WTC11 (cell line): ENCODE measurements at places on chromosomes 16 and 17. TPM values are rescaled to one million over a fixed set of nuclear protein-coding genes. Genes with fewer than 3 reads are reported as not detected.

NAGS gene
- 6.1 to 8.6 TPM (median 7.6 TPM) in 3 replicates for total RNA-seq

GRCh38 chr17:28370035-28370743, at the start of gene VTN:
VTN (minus strand) TSS chr17:28370307; CDS start chr17:28370203, 104 bp downstream.
- peak; percentile 56 for DNase-seq
- no peaks in the 10 kb centered on the region for H3K36me3 ChIP-seq
- H3K4me1 ChIP-seq = peaks cover 21% of the 10 kb centered on the region
- peaks cover 38% of the 10 kb centered on the region for H3K27me3 ChIP-seq

DNA sequence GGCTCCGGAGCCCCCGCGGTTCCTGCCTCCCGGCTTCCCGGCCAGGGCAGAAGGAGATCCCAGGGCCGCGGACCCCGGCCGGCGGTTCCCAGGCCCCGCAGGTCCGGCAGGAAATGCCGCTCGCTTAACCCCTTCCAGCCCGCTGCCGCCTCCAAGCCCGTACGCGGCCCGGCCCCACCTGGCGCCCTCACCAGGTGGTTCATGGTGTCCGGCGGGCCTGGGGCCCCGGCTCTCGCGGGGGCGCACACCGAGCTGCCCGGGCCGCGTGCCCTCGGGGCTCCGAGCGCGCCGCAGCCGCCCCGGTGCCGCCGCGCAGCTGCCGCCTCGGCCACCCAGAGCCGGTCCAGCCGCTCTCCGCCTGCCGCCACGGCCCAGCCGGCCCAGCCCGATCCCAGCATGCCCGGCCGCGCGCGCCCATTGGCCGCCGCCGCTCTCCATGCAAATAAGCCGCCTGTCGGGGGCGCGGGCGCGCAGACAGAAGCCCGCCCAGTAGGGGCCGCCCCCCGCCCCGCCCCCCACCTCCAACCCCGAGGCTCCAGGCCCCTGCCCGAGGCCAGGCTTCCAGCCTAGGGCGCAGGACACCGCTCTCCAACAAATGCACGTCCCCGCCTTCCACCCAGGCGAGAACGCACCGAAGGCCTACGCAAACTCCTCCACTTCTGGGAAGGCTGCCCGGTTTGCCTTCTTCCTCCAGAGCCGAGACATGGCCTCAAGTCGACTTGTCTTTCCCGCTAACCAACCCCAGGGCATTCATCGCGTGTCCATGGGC, at the start of gene BCAR1:
TSS of gene BCAR1 (minus strand) at position 345 of the 769 bp plus-strand sequence. CDS start at position 203, 142 bp downstream.
- no peaks in the 10 kb centered on the region for H3K27me3 ChIP-seq
- H3K4me1 ChIP-seq = peaks cover 83% of the 10 kb centered on the region
- H3K27ac ChIP-seq = peak within 1 kb of the TSS; percentile 97
- DNase-seq = peak; percentile 93

- no peak for DNase-seq
- H3K4me3 ChIP-seq = no peak overlapping the region
- no peaks in the 10 kb centered on the region for H3K27me3 ChIP-seq
- H3K4me1 ChIP-seq = no peaks in the 10 kb centered on the region
- no peaks in the 10 kb centered on the region for H3K36me3 ChIP-seq
Measured at GRCh38 chr16:53404959-53405358, 29.3 kb upstream of the RBL2 start.
